Tongue (tissue), 3 donors: ENCODE measurements at places on chromosomes 6 and 20. TPM values are rescaled to one million over a fixed set of nuclear protein-coding genes. Genes with fewer than 3 reads are reported as not detected.

Gene CYP21A2
- total RNA-seq = 1.0 TPM

DNA sequence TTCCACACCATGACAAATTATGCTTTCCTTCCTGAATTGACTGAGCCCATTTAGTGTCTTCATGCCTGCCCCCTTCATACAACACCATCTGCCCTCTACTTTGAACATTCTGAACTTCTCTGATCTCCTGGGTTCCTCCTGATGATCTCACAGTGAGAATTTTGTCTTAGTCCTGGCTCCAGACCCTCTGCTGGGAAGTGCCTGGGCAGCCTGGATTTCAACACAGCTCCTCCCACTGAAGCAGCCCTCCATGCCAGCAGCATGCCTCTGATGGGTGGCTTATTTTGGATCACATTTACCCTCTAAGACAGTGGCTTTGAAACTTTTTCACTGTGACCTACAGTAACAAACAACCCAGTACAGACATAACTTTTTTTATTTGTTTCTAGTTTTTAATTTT is 41.5 kb downstream of the DSE start:
- DNase-seq = peak; percentile 46

Gene TRAPPC3L
- 0.31 TPM for total RNA-seq

GRCh38 chr6:149965194-149966020 is 1.7 kb downstream of the ULBP1 start:
- DNase-seq = peak; percentile 57

DNA sequence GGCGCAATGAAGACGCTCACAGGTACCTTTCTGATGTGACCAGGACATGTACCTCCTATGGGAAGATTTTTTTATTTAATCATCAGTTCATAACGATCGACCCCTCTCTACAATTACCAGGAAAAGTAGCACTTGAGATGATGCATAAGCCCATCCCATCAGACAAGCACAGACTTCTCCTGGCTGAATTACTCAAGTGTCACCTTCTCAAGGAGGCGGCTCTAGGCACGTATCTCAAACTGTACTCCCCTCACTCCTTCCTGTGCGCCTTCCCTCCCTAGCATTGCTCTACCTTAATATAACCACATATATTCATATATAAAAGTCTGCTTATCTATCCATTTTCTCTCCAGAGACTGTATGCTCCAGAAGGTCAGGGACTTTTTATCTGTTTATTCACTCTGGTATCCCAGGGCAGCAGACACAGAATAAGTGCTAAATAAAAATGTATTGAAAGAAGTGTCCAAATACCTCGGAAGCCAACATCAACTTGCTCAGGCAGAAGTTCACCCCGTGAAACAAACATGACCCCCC is 71.5 kb downstream of the CNKSR3 start:
- DNase-seq = no peak
